ENCODE measurements at places on chromosomes 13 and 19.

DNA sequence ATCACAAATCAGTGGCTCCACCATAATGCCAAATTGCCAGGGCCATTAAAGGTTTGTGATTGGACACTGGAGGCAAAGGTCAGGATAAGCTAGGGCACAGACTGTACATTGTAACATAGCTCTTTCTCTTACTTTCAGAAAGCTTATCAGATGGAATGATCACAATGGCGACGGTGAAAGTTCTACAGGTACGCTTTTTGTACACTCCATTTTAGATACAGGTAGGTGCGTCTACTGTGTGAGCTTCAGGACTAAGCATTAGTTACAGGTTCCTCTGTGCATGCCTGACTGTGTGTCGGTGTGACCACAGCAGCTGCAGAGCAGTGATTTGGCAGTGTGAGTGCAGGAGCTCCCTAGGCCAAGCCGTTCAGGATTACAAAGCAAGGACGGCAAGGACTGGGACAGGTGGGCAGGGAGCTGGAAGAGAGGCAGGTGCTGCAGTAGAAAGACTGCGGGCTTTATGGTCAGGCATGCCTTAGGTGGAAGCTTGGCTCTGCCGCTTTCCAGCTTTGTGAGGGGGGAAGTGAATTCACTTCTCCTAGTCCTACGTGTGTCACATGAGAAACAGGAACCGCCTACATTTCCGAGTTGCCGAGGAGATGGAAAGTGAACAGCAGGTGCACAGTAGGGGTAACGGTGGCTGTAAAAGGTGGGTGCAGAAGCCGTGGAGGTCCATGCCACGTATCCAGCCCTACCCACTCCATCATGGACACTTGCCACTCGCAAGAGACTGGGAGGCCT is 49.6 kb downstream of the MRPL57 start:
- DNase-seq: no peak

GRCh38 chr13:112575675-112576074 is 12.3 kb downstream of the TUBGCP3 start:
- DNase-seq: no peak

- no peak for DNase-seq
These were observed 227.4 kb downstream of the DLEU7 start for GRCh38 chr13:50616101-50616500.

DNA sequence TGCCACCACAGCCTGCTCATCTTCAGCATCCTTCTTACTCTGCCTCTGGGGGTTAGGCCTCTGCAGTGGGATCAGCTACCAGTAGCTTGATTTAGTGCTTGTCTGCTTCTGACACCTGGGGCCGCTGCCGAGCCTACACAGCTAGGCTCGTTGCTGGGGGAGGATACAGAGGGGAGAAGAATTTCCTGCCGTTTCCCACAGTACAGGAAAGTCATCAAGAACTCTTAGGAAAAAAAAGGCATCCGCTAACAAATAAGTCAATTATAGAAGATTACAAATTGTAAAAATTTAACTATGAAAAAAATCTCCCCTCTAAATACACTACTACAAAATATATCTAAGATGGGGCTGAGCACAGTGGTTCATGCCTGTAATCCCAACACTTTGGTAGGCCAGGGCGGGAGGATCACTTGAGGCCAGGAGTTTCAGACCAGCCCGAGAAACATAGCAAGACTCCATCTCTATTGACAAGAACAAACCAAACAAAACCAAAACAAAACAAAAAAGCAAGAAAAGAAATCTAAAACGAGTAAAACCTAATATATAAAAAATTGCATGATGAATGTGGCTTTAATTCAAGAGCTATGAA is 26.7 kb downstream of the LATS2 start:
- DNase-seq: no peak

DNA sequence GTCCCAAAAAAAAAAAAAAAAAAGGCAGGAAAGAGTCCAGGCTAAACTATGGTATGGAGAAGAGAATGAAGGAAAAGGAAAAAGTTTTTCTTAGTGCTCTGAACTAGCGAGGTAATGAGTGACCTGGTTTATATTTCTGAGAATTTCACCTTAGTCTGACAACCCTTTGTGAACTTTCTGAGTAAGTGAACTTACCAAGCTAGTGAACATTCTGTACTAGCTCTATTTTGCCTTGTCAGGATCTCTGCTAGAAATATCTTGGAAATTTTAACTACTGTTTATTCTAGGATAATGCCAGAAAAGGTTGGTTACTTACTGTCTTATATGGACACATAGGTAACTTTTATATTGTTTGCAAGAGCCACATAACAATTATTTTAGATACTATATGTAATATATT is 4.4 kb downstream of the TRIM13 start:
- DNase-seq: no peak

GRCh38 chr19:53294786-53295441 is 27.4 kb upstream of the VN1R4 start:
- no peak for DNase-seq

- no peak for DNase-seq
These were observed 42.3 kb downstream of the ZNF493 start for GRCh38 chr19:21439201-21439751.

GRCh38 chr13:42815681-42816080 is 34.3 kb downstream of the FAM216B start:
- no peak for DNase-seq

GRCh38 chr19:1257475-1258162 is 9.2 kb downstream of the MIDN start:
- no peak for DNase-seq

DNA sequence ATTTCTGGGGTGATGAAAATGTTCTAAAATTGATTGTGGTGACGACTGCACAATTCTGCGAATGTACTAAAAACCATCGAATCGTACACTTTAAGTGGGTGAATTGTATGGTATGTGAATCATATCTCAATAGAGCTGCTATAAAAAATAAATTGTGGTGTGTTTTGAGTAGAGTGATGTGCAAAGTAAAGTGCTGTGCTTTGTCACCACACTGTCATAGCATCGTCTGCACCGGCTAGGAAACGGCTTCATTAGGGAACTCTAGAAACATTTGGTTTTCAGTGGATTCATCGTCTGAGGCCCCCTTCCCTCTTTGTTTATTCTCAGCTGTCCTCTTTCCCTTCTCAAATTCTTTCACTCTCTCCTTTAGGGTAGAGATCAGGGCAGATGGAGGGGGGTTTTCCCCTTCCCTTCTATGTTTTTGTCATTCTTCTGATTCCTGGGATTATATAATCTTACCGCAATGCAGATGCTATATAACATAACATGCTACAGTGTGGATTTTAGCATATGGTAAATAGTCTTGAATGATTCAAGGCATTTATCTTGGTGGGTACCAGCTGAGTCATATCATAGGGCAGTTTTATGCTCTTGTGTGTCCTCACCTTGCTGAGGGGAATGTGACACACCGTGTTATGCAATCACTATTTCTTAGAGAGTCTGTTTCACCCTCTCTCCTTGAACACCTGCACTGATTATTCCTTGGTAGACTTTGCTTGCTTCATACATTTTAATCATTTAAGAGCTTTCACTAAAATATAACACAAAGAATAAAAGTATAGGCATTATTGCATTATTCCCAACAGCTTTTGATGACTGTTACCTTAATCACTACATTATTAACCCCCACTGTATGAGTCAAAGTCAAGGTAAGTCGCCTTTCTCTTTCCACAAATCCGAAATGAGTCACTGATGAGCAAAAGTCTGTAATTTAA is 239.4 kb downstream of the DCLK1 start:
- no peak for DNase-seq

- DNase-seq: no peak
These were observed 10.3 kb downstream of the FREM2 start for GRCh38 chr13:38697197-38697596.

DNA sequence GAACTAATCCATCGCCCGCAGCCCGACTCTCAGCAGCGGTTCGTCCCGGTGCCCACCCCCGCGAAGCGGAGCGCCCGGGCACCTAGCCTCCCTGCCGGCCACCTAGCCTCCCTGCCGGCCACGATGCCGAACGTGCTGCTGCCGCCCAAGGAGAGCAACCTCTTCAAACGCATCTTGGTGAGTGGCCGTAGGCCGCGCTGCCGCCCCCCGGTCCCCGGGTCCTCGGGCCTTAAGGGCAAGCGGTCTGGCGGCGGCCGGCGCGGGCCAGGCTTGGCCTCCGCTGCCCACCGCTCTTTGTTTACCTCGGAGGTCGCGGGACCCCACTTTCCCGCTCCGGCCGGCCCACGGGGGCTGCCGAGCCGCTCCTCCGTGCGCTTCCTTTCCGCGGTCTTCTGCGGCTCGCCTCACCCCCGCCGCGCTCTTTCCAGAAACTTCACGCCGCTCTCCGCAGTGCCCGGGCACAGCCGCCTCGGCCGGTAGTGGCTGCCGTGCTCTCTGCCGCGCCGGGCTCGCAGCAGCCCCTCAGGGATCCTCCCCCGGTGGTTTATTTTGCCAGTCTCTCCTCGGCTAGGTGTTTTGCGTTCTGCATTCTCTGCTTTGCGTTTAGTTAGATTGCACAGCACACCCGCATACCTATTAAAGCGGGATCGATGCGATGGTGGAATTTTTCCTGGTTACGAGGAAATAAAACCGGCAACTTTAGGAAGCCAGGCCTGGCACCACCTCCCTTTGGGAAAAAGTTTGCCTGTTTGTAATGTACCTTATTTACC is 524 bp downstream of the NAA16 start:
- peak; percentile 37 for DNase-seq

- no peak for DNase-seq
These were observed at the start of gene NMRK2 for GRCh38 chr19:3932931-3933810. Gene NMRK2 (plus strand): TSS chr19:3933069. CDS start chr19:3933672, 603 bp downstream.

GRCh38 chr19:940591-941291 is 14.9 kb downstream of the ARID3A start:
- peak; percentile 53 for DNase-seq

DNA sequence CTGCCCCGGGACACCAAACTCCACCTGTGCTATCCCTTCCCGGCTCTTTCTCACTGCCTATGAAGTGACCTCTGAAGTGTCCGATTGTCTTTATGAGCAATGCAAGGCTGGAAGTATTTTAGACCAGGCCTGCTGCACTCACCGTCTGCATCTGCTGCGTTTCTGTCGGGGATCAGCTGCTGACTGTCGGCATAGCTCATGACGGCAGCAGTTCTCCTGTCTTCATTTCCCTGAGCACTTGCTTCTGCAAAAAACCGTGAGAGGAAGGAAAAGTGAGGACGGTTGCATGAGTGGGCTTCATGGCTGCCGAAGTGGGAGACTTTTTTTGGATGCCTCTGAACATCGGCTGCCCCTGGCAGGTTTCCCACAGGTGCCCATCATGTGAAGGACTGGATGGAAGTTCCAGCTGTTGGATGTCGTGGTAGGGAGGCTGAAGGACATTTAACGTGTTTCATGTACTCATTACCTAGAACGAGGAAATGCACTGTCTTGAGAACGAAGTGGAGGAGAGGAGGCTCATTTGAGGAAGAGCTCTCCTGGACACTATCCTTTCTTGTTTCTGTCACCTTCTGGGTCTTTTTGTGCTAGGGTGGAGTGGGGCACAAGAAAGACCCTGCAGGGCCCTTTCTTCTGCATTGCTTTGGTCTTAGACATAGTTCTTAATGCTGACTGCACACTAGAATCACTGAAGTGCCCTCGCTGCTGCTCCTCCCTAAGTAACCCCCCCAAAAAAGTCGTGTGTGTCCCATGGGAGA is 94.7 kb downstream of the RNASEH2B start:
- no peak for DNase-seq

DNA sequence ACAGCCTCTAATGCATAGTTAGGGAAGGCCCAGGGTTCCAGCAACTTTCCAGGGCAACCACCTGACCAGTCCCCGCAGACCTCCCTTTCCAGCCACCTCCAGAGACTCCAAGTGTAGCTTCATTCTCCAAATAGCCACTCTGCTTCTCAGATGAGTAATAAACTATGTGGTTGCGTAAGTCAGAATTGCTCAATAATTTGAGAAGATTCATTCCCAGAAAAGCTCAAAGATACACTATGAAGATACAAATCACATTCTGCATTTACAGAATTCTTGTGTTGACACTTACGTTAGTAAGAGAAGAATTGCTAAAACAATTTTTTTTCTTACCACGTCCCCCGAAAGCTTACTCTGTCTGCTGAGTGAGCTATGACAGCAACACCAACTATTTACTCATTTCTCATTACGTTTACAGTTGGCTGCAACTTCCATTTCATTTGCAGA is 8.2 kb upstream of the LATS2 start:
- no peak for DNase-seq

DNA sequence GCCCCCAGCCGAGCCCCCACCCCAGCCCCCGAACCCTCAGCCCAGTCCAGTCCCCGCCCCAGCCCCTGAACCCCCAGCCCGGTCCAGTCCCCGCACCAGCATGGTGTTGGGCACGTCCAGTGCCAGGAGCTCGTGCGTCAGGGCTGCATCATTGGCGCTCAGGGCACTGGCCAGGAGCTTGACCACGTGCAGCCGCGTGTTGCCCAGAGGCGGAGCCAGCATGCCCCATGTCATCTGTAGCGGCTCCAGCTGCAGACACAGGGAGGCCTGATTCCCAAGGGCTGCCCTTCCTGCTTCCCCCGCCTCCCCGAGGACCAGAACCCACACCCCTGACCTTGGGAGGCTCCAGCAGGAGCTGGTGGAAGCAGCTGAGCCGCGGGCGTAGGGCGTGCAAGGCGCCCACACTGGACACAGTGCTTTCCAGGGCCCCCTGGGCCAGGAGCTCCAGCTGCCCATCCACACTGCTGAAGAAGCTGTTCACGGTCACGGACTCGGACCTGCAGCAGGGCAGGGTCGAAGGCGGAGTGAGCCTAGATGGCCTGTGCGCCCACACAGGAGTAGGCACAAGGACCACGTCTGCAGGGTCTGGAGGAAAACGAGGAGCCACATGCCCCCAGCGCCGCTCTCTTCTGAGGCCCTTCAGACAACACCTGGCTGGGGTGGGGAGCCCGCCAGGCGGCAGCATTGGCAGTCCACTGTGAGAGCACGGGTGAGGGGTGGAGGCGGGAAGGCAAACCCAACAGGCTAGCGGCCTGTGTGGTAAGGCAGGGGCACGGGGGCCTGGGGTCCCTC is 12.8 kb upstream of the TMEM86B start:
- no peak for DNase-seq

- no peak for DNase-seq
These were observed 127.5 kb downstream of the RFC3 start for GRCh38 chr13:33945477-33945876.

DNA sequence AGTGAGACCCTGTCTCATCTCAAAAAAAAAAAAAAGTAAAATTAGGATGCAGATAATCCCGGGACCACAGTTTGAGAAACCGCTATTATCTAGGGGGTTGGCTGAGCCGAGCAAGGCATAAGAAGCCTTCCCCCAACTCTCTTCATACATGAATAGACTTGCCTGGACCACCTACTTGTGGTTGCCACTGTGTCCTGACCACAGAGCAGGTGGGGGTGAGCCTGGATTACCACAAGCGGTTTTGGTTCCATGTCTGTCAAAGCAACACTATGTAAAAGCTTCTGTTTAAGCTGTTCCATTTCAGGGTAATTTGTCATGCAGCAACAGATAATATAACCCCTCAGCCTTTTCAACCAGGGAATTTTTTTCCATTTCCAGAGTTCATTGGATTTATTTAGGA is 3.3 kb upstream of the NAPA start:
- no peak for DNase-seq

GRCh38 chr13:61413572-61414535 is 1.8 kb downstream of the PCDH20 start:
- DNase-seq: no peak

All from stimulated activated CD4-positive, alpha-beta T cell treated with anti-CD3 and anti-CD28 coated beads, Interleukin-15, amount 100 ng/mL, for 1 hour (primary cell).